ENCODE measurements at places on chromosomes 1 and 21.

GRCh38 chr1:204837440-204838084, 33.1 kb upstream of the NFASC start:
- DNase-seq, result no peak

DNA sequence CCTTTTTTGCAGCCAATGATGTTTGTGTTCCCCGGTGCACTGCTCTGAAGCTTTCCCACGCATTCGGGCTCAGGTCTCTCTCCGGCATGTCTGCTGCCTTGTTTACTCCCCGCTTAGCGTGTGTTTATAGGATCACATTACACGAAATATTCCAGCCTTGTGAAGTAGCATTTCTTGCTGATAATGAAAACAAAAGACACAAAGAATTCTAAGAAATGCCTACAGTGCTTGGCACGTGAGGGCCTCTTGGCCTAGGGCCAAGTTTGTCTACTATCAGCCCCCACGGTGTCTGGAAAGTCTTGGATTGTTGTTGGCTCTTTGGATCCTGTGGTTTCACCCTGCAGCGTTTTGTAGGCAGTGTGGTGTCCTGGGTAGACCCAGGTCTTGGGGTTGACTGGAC, 11.2 kb upstream of the GSTM4 start:
- no peak for DNase-seq

- no peak for DNase-seq
Observed at GRCh38 chr1:98981917-98982513, 22.6 kb downstream of the PLPPR5 start.

GRCh38 chr21:27528697-27529096, 561.8 kb upstream of the ADAMTS5 start:
- no peak for DNase-seq

- DNase-seq, result no peak
Observed at GRCh38 chr1:77889671-77890070, 1.2 kb downstream of the NEXN start.

DNA sequence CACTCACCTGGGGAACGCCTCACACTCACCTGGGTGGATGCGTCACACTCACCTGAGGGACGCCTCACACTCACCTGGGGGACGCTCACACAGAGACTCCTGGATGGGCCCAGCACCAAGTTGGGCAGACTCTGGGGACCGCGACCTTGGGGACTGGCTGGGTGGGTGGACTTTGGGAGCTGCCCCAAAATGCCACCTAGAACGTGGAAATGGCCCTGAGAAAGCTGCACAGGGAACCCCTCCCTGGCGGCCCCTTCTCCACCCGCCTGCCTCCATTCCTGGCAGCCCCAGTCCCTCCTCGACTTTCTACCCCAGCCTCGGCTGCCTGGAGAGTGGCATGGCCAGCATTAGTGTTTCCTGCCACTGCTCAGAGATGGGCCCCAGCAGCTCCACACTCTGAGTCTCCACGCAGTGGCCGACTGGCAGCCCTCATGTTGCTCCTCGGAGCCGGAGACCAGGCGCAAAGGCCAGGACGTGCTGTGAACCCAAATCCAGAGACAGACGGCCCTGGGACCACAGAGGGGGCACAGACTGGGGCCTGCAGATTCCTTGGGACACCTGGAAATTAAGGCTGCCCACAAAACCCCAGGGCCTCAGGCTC, 46.5 kb upstream of the ACTRT2 start:
- DNase-seq, result no peak

DNA sequence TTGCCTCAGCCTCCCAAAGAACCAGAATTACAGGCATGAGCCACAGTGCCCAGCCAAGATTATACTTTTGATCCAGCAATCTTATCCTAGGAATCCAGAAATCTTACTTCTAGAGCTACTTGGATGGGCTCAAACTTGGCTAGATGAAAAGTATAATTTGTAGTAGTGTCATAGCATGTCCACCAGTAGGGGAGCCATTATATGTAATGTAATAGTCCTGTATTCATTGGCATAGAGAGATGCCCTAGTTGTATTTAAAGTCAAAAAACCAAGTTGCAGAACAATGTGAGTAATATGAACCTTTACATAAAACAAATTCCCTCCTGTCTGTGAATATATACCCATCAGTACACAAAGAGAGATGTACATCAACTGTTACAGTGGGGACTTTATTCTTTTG, 83.9 kb downstream of the NOS1AP start:
- DNase-seq, result no peak

DNA sequence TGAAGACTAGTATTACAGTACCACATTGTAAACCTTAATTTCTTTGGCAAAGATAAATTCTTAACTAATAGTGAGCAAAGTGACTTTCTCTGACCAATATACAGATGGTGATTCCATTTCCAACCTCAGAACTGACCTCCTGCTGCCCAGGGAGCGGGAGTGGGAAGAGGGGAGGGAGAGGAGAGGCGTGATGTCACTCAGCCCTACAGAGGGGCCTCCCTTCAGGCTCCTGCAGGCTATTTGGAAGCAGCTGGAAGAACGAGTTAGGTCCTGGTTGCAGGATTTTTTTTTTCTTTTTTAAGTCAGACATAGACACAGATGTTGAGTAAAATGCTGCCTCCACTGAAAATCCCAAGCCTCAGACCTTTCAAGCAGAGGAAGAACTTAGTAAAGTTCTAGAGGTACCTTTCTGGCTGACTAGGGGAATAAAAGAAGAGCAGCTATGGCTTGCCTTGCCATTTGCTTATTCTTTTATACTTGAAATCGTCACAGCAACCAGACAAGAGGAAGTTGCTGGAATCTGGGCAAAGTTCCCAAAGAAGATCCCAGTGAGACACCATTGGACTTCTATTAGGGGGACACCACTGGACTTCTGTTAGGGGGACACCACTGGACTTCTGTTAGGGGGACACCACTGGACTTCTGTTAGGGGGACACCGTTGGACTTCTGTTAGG, 54.5 kb downstream of the EXO1 start:
- no peak for DNase-seq

DNA sequence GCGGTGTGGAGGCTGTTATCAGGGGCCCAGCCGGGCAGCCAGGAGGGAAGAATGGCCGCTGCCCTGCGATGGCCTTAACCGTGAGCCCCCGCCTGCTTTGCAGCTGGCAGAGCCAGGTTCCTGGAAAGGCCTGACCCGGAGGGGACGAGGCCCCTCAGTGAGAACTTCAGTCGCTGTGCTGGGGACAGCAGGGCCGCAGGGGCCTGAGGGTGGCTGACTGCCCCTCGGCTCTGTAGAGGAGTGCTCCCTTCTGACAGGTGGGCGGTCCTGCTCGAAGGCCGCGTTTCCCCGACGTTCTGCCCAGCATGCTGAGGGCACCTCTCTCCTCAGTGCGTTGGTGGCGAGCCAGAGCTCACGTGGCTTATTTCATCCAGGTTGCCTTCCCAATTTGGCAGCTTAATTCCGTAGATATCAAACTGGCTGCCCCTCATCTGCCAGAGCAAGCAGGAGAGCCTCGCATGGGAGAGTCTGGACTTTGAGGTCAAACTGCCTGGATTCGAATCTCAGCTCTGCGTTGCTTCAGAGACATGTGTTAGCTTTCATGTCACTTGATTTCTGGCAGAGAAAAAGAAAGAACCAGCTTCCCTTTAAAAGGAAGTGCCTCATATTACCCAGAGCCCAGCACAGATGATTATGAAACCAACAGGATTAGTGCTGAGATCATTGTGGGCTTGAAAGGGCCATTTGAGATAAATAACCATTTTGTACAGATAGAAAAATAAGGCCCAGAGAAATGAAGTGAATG, 239.8 kb downstream of the SDCCAG8 start:
- no peak for DNase-seq

DNA sequence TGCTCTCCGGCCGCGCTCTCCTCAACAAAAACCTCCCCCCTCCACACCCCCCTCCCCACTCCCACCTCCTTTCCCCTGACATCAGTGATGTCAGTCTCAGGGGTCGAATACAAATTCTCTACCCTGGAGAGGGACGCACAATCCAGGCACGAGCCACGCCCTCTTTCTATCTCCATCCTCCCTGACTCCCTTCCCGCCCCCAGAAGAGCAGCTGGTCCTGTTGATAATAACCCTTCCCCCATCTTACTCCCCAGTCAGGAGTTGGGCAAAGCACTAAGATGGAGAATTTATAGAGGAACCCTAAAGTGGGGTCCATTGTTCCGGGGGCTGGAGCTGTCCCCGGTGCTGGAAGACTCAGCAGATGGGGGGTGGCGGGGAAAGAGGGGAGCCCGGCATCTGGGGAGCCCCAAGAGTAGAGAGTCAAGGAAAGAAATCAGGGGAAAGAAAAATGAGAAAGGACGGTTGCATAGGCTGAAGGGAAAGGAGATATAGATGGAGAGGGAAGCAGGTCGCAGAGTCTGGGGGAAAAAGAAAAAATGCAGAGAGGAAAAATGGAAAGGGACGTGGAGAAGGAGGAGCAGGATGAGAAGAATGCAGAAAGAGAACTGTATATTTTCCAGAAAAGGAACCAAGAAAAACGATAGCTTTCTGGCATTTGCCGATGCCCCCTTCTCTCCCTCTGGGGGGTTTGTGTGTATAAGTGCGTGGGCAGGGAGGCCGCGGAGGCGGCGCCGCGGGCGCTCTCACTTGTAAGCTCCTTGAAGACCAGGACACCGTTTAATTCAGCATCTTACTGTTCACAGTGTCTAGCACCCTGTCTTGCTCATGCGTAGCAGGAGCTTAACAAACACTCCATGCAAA, at the start of gene CELF3:
CELF3 (minus strand) TSS at position 33 of the 861 bp plus-strand sequence. CDS start 783 bp downstream, outside the sequence.
- no peak for DNase-seq

DNA sequence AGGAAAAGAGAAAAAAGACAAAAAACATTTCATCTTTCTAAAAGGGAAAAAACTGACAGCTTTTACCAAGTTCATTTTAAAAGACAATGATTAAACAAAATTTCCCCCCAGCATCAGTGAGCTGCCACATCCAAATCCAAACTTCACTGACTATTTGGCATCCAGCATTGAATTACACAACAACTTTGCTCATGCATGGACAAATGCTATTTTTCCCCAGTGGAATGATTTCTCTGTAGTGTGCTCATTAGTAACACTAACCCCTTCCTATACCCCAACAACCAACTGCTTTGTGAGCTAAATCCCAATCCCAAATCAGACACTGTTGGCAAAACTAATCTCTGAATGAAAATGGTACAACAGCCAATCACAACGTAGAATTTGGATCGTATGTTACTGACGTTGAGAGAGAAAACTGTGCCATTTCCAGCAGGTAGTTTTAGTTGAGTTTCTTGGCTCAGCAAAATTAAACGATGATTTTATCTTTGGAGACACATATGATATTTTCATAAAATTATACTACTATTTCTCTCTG, 37.9 kb downstream of the PIK3R3 start:
- DNase-seq, result no peak

DNA sequence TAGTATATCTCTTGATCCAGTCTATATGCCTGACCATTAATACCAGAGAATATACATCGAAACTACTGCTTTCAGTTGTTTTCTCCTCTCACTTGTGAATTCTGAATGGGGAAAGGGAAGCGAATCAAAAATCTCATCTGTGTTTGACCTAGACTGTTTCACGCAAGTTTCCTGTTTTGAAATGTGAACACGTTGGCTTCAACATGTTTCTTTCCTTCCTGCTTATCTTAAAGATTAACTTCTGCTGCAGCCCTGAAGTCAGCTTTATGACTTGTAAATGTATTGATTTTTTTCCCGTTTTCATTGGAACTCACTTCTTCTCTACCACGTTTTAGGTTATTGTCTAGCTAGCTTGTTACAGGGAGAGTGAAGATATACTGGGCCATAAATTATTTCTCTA, 49.9 kb downstream of the SNX27 start:
- no peak for DNase-seq

DNA sequence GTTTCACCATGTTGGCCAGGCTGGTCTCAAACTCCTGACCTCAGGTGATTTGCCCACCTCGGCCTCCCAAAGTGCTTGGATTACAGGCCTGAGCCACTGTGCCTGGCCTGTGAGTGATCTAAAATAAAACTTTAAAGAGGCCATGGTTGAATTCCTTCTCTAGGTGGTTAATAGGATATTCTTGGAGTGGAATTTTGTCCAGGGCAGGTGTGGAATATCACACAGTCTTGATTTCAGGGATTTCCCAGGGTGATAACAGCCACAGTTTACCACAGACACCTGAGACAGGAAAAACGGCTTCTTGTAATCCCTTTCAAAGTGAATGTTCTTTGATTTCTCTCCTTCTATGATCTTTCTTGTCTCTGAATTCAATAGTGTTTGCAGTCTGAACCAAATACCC, 32.1 kb upstream of the C1orf21 start:
- no peak for DNase-seq

DNA sequence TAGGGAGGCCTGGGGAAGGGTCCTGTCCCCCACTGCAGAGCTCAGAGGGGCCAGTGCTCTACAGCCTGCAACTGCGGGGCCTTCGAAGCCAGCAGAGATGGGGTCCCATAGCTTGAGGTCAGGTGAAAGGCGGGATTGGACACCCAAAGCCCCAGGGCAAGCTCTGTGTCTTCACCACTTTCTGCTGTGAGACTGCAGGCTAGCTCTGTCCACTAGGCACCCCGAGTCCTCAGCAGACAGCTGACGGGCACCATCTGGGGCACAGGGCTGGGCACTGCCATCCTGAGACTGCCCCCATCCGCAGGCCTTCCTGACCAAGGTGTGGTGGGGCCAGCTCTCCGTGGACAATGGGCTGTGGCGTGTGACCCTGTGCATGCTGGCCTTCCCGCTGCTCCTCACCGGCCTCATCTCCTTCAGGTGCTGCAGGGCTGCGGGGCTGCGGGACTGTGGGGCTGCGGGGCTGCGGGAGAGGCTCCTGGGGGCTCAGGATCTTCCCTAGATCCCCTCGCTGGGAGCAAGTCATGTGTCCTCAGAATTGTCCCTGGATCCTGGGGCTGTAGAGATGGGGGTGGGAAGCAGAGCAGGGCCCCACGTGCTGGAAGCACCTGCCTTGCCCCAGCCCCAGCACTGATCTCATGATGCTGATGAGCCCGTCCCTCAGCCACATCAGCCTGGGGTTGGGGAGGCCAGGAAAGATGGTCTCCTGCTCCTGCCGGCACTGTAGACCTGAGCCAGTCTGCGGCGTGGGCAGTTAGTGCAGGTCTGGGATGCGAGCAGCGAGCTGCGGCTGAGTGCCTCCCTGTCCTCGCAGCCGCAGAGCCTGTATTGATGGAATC, 46.8 kb downstream of the TRPM2 start:
- DNase-seq, result no peak

- DNase-seq, result no peak
Observed at GRCh38 chr1:170678027-170678600, 14.2 kb downstream of the PRRX1 start.

- no peak for DNase-seq
Observed at GRCh38 chr1:200206761-200207160, 179.3 kb downstream of the NR5A2 start.

Measured in stimulated activated CD8-positive, alpha-beta memory T cell treated with anti-CD3 and anti-CD28 coated beads, Interleukin-4, amount 100 ng/mL, for 4 hours (primary cell).